ENCODE measurements at places on chromosomes 11 and 22.

DNA sequence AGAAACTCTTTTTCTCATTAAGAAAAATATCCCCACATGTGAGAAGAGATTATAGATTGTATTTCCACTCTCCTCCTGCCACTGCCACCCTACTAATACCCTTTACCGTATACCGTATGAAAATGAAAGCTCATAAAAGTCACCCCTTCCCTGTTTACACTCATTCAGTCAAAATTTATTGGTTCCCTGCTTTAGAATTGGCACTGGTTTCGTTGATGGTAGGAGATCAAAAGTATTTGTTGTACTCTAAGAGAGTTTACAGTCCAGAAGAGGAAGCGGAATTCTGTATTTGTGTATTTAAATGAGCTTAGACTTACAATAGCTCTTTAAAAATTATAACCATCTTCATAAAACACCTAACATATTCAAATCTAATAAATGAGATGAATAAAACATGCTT is 68.2 kb downstream of the BBOX1 start:
- no peak for DNase-seq

DNA sequence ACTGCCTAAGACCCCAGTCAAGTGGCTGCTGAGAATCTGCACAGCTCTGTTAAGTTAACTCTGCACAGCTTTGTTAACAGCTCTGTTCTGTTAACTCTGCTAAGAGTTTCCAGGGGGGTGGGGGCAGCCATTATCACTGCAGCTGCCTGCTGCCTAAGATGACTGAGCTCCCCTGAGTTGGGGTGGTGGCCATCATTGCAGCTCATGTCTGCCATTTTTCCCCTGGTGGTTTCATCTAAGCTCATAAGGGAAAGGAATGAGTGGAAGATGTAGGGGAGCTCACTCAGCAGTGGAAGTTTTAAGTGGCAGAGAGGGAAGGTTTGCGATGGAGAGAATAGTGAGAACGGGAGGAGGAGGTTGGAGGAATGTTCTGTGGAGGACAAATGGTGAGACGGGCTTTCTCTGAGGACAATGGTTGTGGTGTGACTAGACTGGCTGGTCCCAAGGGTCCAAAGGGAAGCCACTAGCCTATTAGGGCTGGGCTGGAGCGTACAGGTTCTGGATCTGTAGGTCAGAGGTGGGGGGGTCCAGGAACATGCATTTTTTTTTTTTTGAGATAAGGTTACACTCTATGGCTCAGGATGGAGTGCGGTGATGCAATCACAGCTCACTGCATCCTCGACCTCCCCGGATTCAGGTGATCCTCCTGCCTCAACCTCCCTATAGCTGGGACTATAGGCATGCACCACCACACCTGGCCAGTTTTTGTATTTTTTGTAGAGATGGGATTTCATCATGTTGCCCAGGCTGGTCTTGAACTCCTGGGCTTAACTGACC is 13.5 kb upstream of the PLET1 start:
- no peak for DNase-seq

GRCh38 chr11:115894176-115894575 is 390.0 kb upstream of the CADM1 start:
- DNase-seq: no peak

- no peak for DNase-seq
Measured at GRCh38 chr11:103484545-103484944, 375.3 kb downstream of the DYNC2H1 start.

- no peak for DNase-seq
Measured at GRCh38 chr22:42799461-42800405, 57.3 kb downstream of the ARFGAP3 start.

GRCh38 chr11:44743959-44744557 is 17.3 kb downstream of the TSPAN18 start:
- no peak for DNase-seq

DNA sequence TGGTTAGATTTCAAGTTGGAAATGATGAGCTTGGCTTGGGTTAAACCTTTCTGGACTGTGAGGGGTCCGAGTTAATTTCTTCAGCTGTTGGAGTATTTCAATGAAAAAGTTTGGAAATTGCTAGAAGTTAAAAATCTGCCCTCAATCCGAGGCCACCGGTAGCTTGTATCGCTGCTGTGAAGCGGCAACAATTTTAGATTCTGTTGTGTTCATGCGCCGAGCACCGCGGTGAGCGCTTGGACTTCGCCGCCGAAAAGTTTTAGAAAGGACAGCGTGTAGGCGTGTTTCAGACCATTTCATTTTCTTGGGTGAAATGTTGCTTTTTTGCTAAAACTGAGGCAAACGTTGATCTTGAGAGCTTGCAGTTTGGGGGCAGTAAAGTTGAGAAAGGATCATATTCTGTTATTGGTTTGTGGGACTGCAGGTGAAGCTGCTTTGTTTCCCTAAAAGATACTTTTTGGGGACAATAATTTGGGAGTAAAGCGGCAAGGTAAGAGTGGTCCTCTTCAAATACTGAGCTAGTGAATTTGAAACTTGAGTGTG is 928 bp downstream of the FBXO7 start:
- no peak for DNase-seq

- DNase-seq: no peak
Measured at GRCh38 chr22:29951791-29952413, 68.9 kb downstream of the MTMR3 start.

GRCh38 chr22:49259839-49260615 is 567.6 kb downstream of the BRD1 start:
- no peak for DNase-seq

- DNase-seq: no peak
Measured at GRCh38 chr11:35013514-35014233, 97.3 kb downstream of the PDHX start.

- no peak for DNase-seq
Measured at GRCh38 chr11:17468122-17468521, 8.5 kb downstream of the ABCC8 start.

- peak; percentile 16 for DNase-seq
Measured at GRCh38 chr11:78646564-78647185, 72.0 kb upstream of the NARS2 start.

DNA sequence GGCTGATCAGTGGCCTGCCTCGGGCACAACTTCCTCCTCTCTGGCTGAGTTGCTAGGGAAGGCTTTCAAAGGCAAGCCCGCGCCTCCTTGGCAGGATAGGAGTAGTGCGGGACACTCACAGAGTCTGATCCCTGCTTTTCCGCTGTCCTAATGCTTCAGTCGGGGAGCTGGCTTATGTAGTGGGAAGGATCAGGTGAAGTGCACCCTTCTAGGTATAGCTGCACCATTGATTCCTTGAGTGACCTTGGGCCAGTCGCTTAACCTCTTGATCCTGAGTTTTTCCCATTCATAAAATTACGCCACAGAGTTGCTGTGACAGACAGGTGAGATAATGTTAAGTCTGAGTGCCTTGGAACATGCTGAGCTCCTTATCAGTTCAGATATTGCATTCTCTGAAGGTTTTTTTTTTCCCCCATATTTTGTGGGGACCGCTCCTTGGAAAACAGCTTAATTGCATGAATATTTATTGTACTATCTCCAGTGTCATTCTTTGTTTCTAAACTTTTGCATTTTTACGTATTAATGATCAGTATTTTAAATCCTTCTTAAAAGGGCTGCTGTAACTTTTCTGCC is 961 bp downstream of the IPO7 start:
- DNase-seq: no peak

DNA sequence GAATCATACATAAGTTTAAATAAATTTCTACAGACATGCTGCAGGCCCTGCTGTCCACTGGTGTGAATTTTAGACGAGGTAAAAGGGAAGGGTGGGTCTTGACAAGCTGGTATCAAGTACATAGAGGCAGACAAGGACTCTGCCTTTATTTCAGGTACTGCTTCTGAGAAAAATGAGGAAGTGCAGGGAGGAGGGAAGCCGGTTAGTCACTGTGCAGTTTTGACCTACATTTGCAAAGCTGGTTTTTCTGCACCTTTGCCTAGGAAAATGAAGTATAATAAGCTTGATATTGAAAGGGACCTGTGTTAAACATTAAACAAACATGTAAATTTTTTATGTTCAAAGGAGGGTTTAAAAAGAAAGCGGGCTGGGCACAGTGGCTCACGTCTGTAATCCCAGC is 24.6 kb downstream of the TMEM45B start:
- DNase-seq: no peak

GRCh38 chr11:120260616-120261015 is 20.7 kb downstream of the POU2F3 start:
- no peak for DNase-seq

DNA sequence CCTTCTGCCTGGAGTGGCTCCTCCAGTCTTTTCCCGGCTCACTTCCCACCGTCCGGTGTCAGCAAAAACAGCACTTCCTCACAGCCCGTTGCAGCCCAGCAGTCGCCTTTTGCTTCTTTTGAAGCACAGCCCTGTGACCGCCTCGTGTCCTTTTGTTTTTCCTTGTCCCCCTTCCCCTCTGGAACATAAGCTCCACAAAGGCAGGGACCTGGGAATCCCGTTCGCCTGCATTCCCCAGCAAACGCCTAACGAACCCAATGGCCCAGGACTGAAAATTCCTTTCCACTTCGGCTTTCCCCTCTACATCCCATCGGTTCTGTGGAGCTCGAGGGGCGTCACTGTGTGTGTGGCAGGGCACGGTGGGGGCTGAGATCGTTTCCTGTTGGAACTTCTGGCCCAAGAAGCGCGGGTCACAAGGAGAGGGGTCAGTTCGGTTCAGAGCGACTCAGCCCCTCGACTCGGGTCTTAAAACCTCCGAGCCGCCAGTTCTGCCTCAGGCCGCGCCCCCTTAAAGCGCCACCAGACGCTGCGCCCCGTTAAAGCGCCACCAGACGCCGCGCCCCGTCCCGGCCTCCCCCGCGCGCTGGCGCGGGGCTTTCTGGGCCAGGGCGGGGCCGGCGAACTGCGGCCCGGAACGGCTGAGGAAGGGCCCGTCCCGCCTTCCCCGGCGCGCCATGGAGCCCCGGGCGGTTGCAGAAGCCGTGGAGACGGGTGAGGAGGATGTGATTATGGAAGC is 841 bp downstream of the RIC8A start:
- peak; percentile 55 for DNase-seq

DNA sequence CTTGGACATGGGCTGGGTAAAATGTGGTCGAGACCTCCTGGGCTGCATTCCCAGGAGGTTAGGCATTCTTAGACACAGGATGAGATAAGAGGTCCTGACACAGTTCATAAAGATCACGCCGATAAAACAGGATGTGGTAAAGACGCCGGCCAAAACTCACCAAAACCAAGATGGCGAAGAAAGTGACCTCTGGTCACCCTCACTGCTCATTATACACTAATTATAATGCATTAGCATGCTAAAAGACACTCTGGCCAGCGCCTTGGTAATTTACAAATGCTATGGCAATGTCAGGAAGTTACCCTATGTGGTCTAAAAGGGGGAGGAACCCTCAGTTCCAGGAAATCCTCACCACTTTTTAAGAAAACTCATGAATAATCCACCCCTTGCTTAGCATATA is 983.3 kb downstream of the OPCML start:
- DNase-seq: no peak

DNA sequence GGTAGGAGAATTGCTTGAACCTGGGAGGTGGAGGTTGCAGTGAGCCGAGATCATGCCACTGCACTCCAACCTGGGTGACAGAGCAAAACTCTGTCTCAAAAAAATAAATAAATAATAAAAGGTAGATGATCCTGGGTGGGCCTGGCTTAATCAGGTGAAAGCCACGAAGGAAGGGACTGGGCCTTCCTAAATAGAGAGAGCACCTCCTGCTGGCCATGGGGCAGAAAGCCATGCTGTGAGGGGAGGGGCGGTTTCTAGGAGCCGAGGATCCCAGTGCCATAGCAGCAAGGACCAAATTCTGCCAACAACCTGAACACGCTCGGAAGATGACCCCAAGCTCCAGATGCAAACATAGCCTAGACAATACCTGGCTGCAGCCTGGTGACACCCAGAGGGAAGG is 24.5 kb upstream of the DGKZ start:
- no peak for DNase-seq

DNA sequence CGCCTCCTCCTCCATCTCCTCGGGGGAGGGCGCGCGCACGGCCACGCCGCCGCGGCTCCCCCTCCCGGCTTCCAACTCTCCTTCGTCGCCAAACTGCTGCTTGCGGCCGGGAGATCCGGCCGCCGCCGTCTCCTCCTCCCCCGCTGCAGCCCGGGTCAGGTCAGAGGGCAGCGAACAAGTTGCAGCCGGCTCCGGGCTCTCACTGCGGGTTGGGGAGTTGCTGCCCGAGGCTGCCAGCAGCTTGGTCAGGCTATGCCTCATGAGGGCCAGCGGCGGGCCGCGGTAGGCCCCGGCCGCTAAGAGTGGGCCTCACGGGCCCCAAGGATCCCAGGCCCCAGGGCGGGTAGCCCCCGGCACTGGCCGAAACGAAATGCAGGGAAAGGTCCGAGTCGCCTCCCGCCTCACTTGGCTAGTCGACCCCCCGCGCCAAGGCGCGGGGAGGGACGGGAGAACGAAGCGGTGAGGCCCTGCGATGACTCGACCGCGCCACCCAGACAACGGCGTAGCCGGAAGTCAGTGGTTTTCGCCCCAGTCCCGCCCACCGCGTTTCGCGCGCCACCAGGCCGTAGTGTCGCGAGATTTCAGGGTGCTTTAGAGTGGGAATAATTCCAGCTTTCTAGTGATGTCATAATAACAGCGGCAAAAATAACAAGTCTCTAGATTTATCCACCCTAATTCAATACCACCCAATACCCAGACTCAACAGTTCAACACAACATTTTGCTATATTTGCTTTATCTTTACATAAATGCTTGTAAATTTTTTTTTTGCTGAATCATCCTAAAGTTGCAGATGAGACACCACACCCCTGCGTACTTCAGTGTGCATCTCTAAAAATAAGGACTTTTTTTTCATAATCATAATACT is at the start of gene CREBZF:
CREBZF (minus strand) TSS at position 515 of the 867 bp plus-strand sequence; CDS start at position 261, 254 bp downstream.
- DNase-seq: peak; percentile 86

GRCh38 chr11:65479184-65480145 is 19.4 kb upstream of the MALAT1 start:
- DNase-seq: no peak

- DNase-seq: no peak
Measured at GRCh38 chr11:71183878-71184277, 68.5 kb downstream of the SHANK2 start.

- no peak for DNase-seq
Measured at GRCh38 chr11:119315131-119316015, 1.6 kb downstream of the MCAM start.

DNA sequence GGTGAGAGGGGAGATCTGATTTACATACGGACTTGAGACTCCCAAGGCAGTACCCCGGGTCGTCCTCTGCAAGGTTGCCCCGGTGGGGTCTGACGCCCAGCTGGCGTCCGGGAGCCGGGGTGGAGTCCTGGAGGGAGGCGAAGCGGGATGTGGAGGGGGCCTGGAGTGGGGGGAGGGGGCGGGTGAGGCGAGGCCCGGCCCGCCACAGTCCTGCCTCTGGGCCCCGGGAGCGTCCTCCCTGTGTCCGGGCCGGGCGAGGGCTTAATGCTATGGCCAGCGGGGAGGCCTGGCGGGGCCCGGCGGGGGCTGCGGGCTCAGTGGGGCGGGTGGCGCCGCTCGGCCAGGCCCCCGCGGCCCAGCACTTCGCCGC is 2.4 kb upstream of the MYBPC3 start:
- DNase-seq: no peak

DNA sequence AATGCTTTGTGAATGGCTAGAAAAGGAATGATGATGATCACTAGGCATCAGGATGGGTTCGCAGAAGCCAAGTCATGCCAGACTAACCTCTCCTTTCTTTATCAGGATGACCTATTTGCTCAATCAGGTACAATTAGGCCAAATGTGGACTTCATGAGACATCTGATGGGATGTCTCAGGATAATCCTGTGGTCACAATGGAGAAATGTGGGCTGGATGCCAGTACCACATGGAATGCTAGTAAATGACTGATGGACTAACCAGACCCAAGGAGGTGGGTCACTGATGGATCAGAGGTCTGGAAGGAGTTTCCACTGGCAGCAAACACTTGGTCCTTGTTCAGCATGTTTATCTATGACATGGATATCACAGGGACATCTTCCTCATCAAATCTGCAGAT is 94.8 kb upstream of the PHOX2A start:
- no peak for DNase-seq

- no peak for DNase-seq
Measured at GRCh38 chr22:36760786-36761185, 15.1 kb downstream of the IFT27 start.
